ENCODE measurements at places on chromosomes 5 and 9.

DNA sequence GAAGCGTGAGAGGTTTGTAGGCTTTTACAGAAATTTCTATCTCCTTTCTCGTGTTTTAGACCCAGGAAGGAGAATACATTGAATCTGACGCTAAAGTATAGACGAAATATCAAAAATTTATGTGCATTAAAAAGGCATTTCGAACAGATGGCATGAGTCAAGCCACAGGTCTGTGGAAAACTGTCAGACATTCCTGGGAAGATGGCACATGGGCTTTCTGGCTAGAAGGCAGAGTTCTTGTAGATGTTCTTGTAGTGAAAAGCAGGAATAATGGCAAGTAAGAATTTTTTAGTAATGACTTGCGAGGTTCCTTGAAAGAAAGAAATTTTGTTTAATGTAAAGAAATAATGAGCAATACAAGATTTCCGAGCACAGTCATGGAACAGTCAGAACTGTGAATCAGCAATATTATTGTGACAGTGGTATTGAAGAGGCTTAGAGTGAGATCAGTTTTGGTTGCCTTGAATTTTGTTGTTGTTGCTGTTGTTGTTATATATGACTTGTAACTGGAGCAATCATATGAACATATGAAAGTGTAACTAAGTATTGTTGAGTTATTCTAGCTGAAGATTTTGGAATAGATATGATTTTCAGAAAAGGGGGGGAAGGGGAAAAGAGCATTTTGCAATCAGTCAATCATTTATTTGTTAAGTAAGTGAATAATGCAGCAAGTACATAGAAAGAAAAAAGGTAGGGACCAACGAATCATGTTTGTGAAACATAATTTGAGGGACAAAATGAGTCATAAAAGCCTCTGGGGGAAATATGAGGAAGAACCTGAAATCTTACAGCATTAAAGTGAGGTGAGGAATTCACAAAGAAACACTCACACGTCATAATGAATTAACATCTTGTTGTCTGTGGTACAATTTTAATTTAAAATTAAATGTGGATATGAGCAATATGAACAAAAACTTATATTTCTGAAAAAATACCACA, 339.0 kb upstream of the CTNND2 start:
- no peak for DNase-seq

DNA sequence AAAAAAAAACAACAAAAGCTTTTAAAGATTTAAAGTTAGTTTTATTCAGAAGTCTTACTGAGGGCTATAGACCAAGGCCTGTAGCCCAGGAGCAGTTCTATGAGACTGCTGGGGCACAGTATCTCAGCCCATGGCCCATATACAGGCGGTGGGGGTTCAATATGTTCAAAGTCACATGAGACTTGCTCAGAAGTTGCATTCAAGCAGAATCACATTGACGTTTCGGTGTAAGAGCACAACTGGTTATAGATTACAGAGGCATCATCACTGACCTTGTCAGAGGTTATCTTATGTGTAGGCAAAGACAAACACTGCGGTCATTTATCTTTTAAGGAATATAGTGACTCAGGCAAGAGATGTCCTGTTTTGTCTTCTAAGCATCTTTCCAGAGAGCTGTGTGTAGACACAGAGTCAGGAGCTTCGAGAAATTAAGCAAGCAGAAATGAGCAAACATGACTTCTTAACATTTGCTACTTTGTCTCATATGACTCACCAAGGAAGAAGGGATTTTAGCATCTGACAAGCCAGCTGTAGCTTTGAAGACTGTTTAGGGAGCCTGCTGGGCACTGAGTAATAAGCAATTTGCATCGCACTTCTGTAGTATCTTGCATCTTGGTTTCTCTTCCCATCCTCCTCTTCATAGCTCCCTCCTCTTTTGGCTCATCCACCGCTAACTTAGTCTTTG, 12.9 kb upstream of the F2RL1 start:
- DNase-seq: no peak

DNA sequence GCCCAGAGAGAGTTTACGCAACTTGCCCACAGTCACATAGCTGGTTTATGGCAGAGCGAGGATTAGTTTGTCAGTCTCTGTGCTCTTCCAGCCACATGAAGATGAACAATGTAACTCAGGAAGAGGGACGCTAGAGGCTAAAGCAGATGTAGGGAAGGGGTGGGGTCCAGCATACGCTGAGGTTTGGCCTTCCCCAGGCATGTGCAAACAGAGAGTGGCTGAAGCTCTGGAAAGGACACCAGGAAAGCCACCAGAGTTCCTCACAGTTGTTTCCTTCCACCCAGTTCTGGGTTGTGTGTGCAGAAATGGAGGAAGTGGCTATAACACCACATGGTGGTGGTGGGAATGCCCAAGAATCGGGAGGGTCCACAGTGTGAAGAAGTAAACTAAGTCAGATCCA, 60.0 kb downstream of the SNX18 start:
- DNase-seq: no peak

DNA sequence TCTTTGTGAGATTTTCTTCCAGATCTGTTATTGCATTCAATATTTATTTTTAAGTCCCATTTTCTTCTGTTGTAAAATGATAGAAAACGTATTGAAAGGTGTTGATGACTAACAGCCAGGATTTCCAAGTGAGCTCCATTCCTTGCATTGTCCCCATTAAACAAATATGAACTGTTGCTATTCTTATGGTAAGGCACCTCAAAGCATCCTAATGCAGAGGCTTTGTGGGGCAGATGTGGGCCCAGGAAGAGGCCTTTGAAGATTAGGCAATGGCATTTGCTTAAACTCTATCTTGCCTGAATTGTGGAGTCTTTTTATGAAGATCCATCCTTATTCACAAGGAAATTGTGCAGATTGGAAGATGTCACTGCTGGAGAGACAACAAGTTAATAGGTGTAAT, 38.9 kb downstream of the NTRK2 start:
- DNase-seq: no peak

GRCh38 chr5:65451436-65451835, 30.3 kb downstream of the ADAMTS6 start:
- no peak for DNase-seq

GRCh38 chr9:4009006-4009511, 290.8 kb downstream of the GLIS3 start:
- DNase-seq: no peak

DNA sequence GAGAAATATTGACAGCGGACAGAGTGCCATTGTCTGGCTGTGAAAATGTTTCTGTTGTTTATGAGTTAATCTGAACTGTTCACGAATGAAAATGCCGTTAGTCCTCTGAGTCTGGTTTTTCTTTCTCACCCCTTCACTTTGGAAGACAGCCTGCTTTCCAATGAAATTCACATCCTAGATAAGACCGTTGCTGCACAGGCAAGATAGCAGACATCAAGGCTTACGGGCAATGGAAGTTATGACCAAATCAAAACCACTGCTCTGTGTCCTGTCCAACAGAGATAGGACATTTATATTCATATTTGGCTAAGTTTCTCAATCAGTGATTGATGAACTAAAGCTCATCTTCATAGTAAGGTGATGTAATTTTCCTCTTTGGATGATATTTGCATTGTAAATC, 180.0 kb upstream of the DMAC1 start:
- DNase-seq: no peak

GRCh38 chr5:147522435-147522834, 12.6 kb upstream of the DPYSL3 start:
- DNase-seq: no peak

DNA sequence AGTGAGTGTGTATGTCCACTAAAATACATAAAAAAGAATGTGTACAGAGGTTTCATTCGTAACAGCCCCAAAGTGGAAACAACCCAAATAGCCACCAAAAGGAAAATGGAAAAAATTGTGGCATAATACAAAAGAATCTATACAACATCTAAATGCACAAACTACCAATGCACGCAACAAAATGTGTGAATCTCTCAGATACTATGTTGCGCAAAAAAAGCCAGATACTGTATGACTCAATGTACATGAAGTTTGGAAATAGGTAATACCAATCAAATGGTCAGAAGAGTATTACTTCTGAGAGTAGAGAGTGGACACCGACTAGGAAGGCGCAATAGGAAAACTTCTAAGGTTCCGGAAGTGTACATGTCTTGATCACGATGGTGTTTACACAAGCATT, 2.4 kb downstream of the XPA start:
- no peak for DNase-seq

- no peak for DNase-seq
Measured at GRCh38 chr9:131817627-131818026, 77.8 kb upstream of the RAPGEF1 start.
